ENCODE measurements at places on chromosomes 13 and 19. TPM values are rescaled to one million over a fixed set of nuclear protein-coding genes. Genes with fewer than 3 reads are reported as not detected.
A peak's percentile ranks its signal among the peaks of the same experiment; 100 is the strongest.

LAIR2 gene
- not detected for total RNA-seq

CGB5 gene
- total RNA-seq, result not detected

FLT1 gene
- 1.3 TPM for total RNA-seq

ZNF429 gene
- total RNA-seq, result 7.5 TPM

KLK4 gene
- not detected for total RNA-seq

NTN5 gene
- total RNA-seq, result not detected

CEACAM4 gene
- total RNA-seq, result not detected

DNA sequence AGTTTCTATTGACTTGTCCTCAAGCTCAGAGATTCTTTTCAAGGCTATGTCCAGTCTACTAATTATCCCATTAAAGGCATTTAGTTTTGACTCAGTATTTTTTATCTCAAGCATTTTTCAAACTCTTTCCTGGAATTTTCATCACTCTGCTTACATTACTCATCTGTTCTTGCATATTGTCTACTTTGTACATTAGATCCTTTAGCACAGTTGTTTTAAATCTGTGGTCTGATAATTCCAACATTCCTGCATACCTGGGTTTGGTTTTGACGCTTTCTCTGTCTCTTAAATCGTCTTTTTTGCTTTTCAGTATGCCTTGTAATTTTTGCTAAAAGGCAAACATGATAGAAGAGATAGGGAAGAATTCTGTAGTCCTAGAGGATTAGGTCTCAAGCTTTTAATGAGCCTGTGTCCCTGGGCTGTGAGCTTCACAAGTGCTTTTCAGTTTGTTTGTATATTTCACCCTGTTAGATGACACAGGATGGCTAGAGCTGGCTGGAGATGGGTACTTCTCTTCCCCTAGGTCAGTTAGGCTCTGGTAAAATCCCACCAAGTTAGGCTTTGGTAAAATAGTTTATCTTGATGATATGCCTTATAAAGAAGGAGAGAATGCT, 46.1 kb upstream of the GPC6 start:
- DNase-seq, result peak; percentile 86

- peak; percentile 81 for DNase-seq
Observed at GRCh38 chr13:27076421-27076820, 95.2 kb downstream of the USP12 start.

- DNase-seq, result peak; percentile 82
Observed at GRCh38 chr13:20609145-20609544, 42.2 kb downstream of the IFT88 start.

DNA sequence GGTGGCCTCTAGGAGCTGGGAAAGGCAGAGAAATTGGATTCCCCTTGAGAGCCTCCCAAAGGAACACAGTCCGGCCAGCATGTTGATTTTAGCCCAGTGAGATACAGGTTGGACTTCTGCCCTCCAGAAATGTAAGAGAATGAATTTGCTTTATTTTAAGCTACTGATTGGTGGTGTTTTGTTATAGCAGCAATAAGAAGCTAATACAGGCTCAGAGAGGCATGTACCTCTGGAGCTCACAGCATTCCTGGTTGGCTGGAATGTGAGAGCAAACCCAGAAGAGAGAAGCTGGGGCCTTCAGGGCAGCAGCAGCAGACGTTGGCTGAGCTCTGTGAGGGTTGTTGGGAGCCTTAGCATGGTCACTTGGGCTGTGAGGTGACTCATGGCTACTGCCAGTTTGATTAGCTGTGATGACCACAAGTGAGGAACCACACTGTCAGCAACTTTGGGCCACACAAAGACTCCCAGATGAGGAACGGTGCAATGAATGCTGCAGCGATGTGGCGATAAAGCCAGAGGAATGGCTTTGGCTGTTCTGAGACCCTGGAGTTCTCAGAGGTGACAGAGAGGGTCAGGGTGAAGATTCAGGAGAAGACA, 80.1 kb downstream of the CYSLTR2 start:
- DNase-seq, result no peak

DNA sequence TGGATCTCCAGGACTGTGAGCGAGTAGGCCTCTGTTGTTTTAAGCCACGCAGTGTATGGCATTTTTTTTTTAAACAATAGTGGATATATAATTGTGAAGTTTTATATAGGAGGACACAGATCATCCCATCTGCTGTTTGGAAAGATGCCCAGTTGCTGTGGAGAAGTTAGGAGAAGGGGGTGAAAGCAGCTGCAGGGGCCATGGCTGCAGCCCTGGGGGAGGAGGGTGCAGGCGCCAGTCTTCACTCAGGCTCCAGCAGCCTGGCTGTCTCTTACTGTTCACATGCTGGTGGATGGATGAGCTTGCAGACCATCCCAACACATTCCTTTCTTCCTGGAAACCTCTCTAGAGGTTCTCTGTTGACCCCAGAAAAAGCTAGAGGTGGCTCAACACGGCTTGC, 242.3 kb downstream of the TEX29 start:
- no peak for DNase-seq

GRCh38 chr13:60230593-60230992, 66.9 kb upstream of the DIAPH3 start:
- DNase-seq, result peak; percentile 65

DNA sequence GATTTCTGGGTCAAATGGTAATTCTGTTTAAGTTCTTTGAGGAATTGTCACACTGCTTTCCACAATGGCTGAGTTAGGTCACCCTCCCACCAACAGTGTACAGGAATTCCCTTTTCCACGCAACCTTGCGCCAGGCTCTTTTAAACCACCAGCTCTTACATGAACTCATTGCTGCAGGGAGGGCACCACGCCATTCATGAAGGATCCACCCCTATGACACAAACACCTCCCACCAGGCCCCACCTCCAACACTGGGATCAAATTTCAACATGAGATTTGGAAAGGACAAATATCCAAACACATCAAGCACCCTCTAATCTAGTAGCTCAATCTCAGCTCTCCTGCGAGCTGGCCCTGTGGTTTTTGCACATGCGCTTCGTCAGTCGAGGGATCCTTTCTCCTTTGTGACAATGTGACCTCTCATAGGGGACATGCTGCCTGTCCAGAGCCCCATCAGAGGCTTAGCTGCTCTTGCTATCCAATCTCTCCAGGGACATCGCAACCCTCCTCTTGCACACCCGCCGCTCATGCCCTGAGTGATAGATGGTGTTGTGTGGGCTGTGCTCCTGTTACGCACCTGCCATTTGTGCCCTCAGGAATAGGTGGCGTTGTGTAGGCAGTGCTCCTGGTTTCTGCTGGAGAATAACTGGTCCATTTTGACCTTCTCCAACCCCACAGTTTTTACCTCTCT, 328.0 kb downstream of the UQCRFS1 start:
- DNase-seq, result peak; percentile 15

DNA sequence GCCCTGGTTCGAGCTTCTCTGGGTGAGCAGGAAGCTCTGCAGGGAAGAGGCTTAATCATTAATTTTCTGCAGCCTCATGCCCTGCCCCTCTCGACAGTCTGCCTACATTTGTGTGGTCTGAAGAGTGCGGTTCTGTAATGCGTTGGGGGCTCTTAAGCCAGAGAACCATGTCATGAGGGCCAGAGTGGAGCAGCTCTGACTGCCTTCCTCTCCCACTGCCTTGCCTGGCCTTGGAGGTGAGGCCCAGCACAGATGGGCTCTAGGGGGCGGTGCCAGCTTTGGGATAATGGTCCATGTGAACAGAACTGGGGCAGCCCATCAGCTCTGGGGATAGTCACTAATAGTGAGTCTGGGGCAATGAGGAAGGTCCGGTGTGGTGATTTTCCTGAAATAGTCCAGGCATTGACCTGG, 5.7 kb downstream of the FGF9 start:
- no peak for DNase-seq

GRCh38 chr19:33621811-33622504, at the start of gene CHST8:
Gene CHST8 (plus strand): TSS chr19:33621953. CDS start chr19:33689262, 67,309 bp downstream.
- DNase-seq, result peak; percentile 4

DNA sequence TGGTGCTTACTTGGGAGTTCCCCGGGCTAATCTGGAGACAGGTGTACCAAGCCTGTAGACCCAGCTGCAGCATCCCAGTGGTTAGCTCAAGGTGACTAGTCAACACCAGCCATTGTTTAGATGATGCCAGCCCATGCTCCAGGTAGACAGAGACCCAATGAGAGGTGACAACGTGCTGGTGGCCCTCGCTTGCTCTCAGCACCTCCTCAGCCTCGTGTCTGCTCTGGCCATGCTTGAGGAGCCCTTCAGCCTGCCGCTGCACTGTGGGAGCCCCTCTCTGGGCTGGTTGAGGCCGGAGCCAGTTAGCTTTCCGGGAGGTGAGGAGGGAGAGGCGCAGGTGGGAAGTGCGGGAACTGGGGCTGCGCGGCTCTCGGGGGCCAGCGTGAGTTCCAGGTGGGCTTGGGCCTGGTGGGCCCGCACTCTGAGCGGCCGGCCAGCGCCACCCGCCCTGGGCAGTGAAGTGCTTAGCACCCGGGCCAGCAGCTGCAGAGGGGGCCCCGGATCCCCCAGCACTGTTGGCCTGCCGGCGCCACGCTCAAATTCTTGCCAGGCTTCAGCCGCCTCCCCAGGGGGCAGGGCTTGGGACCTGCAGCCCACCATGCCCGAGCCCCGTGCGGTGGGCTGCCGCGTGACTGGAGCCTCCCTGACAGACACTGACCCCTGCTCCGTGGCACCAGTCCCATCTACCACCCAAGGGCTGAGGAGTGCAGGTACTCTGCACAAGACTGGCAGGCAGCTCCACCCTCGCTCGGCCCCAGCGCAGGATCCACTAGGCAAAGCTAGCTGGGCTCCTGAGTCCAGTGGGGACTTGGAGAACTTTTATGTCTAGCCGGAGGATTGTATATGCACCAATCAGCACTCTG, 85.9 kb upstream of the VSTM2B start:
- no peak for DNase-seq

GRCh38 chr19:19040417-19040816, 7.0 kb downstream of the ARMC6 start:
- peak; percentile 98 for DNase-seq

DNA sequence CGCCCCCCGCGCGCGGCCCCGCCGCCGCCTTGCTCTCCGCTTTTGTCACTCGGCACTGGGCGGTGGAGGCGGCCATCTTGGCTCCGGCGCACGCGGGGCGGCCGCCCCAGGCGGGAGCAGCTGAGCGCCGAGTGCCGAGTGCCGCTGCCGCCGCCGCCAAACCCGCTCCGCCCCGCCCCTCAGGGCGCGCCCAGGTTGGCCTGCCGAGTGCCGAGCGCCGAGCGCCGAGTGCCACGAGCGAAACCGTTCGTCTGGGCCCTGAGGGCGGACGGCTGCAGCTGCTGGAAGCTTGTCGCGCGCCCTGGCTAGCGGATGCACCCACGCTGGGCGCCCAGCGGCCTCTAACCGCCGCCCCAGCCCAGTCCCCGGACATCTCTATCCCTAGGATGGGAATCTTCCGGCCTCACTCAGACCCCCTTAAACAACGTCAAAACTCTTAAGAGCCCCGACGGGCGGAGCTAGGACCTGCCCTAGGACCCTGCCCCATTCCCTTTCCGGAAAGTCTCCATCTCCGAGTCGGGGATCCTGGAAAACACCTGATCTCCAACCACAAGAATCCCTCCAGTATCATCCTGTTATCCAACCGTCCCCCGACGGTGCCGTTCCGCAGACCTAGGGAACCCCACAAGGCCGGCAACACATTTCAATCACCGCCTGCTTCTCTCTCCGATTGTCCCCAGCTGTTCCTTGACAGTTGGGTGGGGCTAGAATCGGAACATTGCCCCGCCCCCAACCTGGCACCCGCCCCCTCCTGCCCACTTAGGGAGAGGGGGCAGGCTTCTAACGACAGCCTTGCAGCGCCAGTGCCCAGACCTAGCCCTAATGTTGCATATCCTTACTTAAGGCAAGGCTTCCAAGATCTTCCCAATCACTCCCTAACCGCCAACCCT, 14.1 kb upstream of the AKAP8L start:
- peak; percentile 82 for DNase-seq
